ENCODE measurements at places on chromosomes 2 and 18. TPM values are rescaled to one million over a fixed set of nuclear protein-coding genes. Genes with fewer than 3 reads are reported as not detected.

DNA sequence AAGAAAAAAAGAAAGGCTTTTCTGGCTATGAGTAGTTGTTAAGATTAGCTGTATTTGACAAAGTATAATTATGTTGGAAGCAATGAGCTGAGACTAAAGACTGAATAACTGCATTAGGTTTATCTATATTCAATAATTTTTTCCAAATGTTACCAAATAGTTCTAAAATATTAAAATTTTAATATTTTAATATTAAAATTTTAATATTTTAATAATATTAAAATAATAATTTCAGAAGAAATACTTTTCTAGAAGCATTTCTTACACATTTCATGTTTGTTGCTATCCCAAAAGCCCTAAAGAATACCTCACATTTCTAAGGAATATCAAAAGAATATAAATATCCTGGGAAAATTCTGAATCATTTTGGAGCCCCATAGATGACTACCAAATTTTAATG is 74.7 kb downstream of the LRP2 start:
- DNase-seq = no peak
- no peaks in the 10 kb centered on the region for H3K36me3 ChIP-seq
- no peak overlapping the region for H3K27ac ChIP-seq
- no peak overlapping the region for H3K4me3 ChIP-seq
- no peaks in the 10 kb centered on the region for H3K27me3 ChIP-seq
- H3K4me1 ChIP-seq = peaks cover 32% of the 10 kb centered on the region

- peaks cover 15% of the 10 kb centered on the region for H3K27me3 ChIP-seq
- no peaks in the 10 kb centered on the region for H3K4me1 ChIP-seq
- no peak overlapping the region for H3K4me3 ChIP-seq
- peaks cover 65% of the 10 kb centered on the region for H3K36me3 ChIP-seq
Measured at GRCh38 chr18:70998490-70998889, 709.6 kb downstream of the SOCS6 start.

DNA sequence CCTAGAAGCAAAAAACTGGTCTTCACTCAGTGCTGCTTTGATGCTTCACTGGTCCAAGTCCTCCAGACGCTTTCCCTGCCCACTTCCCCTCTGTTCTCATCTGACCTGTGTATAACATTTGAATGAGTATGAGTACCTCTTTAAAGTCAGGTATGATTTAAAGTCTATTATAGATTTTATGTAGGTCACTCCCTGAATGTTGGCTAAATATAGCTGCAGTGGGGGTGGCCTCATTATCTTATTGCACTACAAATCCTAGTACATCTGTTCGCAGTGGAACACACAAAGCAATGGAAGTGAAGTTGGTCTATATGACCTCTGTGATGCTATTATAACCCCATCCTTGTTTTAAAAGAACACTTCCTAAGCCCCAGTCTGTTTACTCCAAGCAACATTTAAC is 33.2 kb downstream of the ARHGEF33 start:
- no peak for DNase-seq
- H3K27me3 ChIP-seq = no peaks in the 10 kb centered on the region
- H3K4me1 ChIP-seq = peaks cover 8% of the 10 kb centered on the region
- H3K27ac ChIP-seq = no peak overlapping the region
- H3K4me3 ChIP-seq = no peak overlapping the region

Gene ANKRD53
- total RNA-seq = 0.39 TPM

Data from WTC11 (cell line).